ENCODE measurements at places on chromosomes 5 and 9.

DNA sequence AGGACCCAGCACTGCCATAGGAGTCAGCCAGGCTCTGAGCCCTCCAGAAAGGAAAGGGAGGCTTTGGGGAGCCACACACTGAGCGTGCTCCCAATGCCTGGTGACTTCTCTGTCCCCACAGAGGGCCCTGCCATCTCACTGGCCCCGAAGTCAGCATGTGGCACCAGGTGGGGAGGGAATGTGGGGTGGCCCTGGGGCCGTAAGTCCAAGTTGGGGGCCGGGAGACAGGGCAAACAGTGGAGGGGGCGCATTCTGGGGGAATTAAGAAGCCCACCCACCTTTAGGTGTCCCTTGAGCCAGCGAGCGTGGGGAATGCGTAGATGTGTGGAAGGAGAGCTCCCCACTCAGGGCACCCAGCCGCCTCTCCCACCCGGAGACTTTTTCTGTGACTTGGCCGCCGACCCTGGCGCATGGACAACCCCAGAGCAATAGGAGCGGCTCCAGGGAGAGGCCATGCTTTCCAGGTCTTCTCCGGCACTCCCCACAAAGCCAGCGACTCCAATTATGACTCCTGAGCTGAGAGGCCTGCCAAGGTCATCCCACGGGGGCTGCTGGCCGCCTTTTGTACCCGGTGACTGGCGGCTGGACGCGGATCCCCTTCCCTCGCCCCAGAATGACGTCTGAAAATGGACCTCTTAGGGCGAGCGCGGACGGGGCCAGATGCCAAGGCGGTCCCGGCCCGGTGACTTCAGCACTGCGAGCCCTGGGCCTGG lies 9.8 kb downstream of the IRX1 start:
- DNase-seq, result no peak

GRCh38 chr9:16136451-16136850 lies 583.6 kb downstream of the CCDC171 start:
- DNase-seq, result no peak

GRCh38 chr5:12794476-12795332 lies 890.5 kb upstream of the CTNND2 start:
- no peak for DNase-seq

DNA sequence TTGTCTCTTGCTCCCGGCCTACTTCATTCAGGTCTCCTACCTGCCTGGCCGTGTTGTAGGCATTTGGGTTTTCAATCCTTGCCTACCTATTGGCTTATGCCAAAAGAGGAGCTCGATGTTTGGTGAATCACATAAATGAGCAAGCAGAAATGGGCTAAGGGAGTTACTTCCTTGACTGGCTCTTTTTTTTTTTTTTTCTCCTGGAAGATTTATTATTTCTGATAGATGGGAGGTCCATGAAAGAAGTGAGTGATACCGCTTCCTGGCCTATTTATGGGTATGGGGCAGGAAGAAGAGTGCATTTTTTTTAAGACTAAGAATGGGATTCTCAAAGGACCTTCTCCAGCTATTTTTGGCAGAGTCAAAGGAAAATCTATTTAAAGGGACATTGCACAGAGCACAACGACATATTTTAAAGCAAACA lies 294.1 kb downstream of the ARHGAP26 start:
- no peak for DNase-seq

DNA sequence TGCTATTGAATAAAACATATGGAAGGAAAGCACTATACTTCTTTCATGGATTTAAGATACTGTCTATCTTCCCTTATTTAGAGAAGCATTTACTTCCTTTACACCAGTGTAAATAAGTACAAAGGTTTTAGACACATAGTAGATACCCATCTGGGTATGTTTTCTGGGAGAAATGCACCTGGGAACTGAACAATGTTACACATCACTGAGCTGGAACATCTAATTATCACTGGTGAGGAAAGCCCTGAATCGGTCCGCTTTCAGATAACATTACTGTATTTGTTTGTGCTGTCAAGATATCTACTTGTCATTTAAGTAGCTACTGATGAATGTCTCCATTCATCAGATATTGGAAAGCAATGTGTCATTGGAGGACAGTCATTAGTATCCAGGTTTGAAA lies 964.7 kb upstream of the PTPRD start:
- DNase-seq, result no peak

- no peak for DNase-seq
Observed at GRCh38 chr5:127083711-127084110, 10.4 kb upstream of the C5orf63 start.

GRCh38 chr5:56056875-56057274 lies 62.1 kb upstream of the IL6ST start:
- DNase-seq, result no peak

- no peak for DNase-seq
Observed at GRCh38 chr5:82593481-82593880, 315.3 kb upstream of the RPS23 start.

DNA sequence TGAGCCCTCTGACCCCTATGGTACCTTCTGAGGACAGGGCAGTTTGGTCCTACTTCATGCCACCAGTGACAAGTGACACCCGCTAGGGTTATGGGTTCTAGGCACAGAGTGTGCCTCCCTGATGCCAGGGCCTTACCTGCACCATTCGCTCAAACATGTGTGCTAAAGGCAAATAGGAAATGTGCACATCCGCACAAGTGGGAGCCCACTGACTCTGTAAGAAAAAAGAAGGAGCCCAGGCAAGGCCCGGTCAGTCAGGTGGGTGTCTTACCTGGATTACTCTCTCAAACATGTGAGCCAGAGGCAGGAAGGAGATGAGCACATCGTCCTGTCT lies 29.1 kb upstream of the MEIKIN start:
- no peak for DNase-seq

- no peak for DNase-seq
Observed at GRCh38 chr5:20833081-20833627, 845.2 kb upstream of the CDH18 start.

- DNase-seq, result no peak
Observed at GRCh38 chr5:168282120-168282519, 9.3 kb upstream of the WWC1 start.

DNA sequence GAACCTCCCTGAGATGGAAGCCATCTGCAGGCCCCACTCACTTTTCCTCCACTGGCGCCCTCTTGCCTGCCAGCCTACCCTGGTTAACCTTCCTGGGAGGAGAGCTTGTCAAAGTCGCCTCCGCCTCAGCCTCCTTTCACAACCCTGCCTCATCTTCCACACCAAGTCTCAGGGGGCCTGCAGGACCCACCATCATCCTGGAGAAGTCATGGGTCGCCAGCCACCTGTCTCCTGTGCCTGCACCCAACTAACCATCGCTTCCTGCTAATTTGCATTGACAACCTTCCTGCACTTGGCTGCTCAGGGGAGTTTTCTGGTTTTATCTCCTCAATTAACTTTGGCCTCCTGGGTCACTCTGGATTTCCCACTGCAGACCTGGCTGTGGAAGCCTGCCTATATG lies 52.8 kb upstream of the GRHPR start:
- DNase-seq, result no peak

DNA sequence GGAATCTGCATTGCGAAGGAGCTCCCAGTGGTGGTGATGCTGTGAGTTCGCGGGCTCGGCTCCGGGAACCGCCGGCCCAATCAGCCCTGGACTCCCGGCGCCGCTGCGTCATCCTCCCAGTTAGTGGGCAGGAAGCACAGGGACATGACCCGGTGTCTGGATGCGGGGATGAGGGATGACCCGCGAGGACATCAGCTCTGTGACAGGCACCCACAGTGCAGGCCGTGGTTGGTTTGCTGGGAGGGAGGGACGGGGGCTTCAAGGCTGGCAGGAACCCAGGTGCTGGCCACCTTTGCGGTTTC lies 996 bp downstream of the NXNL2 start:
- no peak for DNase-seq

DNA sequence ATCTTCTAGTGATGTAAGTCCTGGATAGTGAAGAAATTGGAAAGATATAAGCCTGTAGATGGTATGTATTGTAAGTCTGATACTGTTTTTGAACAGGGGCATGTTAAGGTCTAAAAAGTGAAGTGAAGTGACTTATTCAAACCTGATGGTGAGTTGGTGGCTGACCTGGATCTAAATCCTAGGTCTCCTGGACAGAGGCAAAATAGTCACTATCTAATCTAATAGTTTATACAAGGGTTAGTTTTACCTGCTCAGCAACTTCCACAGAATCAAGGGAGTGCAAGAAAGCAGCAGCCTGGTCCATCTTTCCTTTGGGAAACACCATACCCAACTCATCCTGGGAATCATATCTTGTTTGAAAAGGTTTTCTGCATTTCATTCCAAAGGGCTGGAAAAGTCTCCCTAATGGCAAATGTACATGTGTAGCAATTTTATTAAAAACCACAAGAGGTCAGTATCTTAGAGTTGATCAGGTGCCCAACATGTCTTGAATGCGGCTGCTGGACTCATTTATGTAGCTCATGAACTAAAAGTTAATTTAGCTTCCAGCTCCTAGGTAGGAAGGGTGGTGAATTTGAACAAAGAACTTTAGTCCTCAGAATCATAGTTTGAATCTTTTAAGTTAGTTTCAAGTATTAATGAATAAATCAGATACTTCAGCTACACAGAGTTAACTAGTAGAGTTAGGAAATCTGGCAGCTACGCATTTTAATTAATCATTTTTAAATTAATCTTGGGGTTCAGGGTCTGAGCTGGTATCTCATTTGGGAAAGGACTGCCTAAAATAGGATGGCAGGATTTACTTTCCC lies 26.0 kb downstream of the SKP2 start:
- no peak for DNase-seq

GRCh38 chr9:93134740-93135444 lies 841 bp upstream of the NINJ1 start:
- DNase-seq, result no peak

- no peak for DNase-seq
Observed at GRCh38 chr9:99109522-99109921, 4.6 kb downstream of the TGFBR1 start.

DNA sequence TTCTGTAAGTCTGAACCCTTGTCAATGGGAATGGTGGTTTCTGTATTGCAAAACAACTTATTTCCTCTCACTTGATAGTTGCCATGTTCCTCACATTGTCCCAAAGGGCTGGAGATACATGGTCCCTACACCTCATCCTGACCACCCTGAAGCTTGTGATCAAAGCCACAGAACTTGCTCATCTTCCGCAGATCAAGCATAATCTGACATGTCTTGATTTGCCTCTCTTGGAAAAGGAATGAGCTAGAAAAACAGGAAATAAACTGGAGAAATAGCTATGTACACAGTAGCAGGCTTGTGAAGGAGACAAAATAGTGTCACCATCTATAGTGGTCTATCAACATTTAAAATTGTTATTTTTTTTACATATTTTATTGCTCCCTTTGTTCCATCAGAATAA lies 871.9 kb upstream of the C9orf72 start:
- DNase-seq, result no peak

- DNase-seq, result peak; percentile 63
Observed at GRCh38 chr5:112205846-112206245, 213.2 kb downstream of the EPB41L4A start.

DNA sequence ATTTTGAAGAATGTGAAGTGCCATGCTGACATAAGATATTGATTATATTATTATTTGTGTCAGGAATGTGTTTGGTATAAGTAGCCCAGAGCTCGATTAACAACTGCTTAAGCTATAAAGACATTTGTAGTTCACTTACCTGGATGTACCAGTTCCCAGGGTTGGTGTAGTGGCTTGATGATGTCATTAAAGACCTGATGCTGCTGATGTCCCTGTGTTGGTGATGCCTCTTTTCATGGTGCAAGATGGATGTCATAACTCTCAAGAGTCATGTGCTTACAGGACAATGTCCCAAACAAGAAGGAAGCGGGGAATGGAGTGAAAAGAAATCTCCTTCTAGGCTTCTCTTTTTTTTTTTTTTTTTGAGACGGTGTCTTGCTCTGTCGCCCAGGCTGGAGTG lies 11.5 kb upstream of the GDNF start:
- no peak for DNase-seq

GRCh38 chr5:143694357-143694756 lies 117.6 kb upstream of the HMHB1 start:
- no peak for DNase-seq

GRCh38 chr5:143002459-143003327 lies 232.5 kb downstream of the ARHGAP26 start:
- no peak for DNase-seq

GRCh38 chr5:141326088-141326854 lies 4.0 kb upstream of the PCDHGA1 start:
- peak; percentile 41 for DNase-seq

- no peak for DNase-seq
Observed at GRCh38 chr9:20112205-20112783, 323.5 kb upstream of the SLC24A2 start.

GRCh38 chr5:52794519-52794918 lies 6.8 kb downstream of the ITGA1 start:
- DNase-seq, result no peak

- peak; percentile 2 for DNase-seq
Observed at GRCh38 chr9:3793971-3794383, 268.2 kb upstream of the RFX3 start.
